ENCODE measurements at places on chromosomes 5 and 9.

DNA sequence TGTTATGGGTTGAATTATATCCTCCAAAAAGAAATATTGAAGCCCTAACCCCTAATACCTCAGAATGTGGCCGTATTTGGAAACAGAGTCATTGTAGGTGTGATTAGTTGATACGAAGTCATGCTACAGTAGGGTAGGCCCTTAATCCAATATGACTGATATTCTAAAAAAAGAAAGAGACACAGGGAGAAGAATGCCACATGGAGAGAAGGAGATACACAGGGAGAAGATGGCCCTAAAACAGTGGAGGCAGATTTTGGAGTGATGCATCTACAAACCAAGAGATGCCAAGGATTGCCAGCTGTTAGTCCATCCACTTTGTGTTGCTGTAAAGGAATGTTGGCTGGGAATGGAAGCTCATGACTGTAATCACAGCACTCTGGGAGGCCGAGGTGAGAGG is 21.3 kb downstream of the ARRDC3 start:
- no peak for DNase-seq

- DNase-seq = no peak
Observed at GRCh38 chr5:93322974-93323860, 257.8 kb downstream of the NR2F1-AS1 start.

DNA sequence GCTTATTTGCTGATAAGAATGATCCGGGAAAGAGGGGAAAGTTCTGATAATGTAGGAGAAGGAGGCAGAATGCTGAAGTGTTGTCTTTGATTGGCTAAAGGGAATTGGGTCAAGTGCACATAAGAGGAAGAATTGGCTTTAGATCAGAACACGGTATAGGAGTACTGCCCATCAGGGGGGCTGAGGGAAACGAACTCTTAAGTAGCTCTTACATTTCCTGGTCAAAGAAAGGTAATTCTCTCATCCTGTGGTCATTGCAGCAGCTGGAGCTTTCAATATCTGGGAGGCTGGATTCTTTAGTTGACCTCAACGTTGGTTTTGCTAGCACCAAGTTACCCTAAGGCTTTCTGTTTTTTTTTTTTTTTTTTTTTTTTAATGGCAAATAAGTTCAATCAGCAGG is 178.7 kb upstream of the NR3C1 start:
- no peak for DNase-seq

- DNase-seq = no peak
Observed at GRCh38 chr9:25513509-25514033, 164.7 kb downstream of the TUSC1 start.

DNA sequence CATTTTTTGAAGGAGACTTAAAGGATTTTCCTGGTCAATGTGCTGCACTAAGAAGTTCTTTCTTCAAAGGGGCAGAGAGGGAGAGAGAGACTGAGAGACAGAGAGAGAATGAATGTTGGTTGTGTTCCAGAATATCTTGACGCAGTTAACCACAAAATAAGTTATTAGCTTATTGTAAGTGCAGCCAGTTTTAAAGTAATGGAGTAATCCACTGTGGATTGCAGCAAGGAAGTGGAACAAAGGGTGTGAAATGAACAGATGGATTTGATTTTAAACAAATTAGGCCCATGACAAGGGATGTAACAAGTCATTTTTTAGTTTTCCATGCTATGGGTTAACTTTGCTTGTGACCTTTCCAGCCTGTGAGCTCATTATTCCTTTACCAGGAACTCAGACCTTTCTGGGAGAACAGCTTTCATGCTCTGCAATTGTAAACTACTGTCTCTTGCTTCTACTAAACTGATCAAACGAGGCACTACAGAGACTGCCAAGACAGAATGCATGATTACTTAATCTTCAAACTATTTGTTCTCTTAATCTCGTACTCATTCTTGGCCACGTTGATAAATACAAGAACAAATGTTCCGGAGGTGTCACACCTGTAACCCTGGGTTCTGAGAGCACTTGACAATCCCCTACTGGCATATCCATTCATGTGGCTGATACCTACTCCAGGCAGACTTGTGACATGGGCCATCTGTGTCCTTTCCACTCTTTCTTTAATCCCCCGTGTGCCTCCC is 131.1 kb downstream of the TLE1 start:
- DNase-seq = no peak
